ENCODE measurements at places on chromosomes 6 and 20. TPM values are rescaled to one million over a fixed set of nuclear protein-coding genes. Genes with fewer than 3 reads are reported as not detected.

Gene UFL1
- 11.9 TPM for polyA plus RNA-seq

Gene CLPSL1
- not detected for polyA plus RNA-seq

Gene FAM209A
- not detected for polyA plus RNA-seq

GRCh38 chr6:15987569-15987968 lies 141.3 kb upstream of the MYLIP start:
- no peaks in the 10 kb centered on the region for H3K27me3 ChIP-seq
- no peak overlapping the region for H3K27ac ChIP-seq
- no peak overlapping the region for H3K4me3 ChIP-seq
- H3K36me3 ChIP-seq, result no peaks in the 10 kb centered on the region
- DNase-seq, result no peak
- no peaks in the 10 kb centered on the region for H3K4me1 ChIP-seq
